ENCODE measurements at places on chromosomes 2 and 18.

GRCh38 chr18:63207143-63207790 is 112.3 kb downstream of the BCL2 start:
- DNase-seq: no peak

- no peak for DNase-seq
Measured at GRCh38 chr2:29014811-29015421, 33.8 kb downstream of the TOGARAM2 start.

- DNase-seq: no peak
Measured at GRCh38 chr18:31774477-31774785, 13.8 kb upstream of the SLC25A52 start.

DNA sequence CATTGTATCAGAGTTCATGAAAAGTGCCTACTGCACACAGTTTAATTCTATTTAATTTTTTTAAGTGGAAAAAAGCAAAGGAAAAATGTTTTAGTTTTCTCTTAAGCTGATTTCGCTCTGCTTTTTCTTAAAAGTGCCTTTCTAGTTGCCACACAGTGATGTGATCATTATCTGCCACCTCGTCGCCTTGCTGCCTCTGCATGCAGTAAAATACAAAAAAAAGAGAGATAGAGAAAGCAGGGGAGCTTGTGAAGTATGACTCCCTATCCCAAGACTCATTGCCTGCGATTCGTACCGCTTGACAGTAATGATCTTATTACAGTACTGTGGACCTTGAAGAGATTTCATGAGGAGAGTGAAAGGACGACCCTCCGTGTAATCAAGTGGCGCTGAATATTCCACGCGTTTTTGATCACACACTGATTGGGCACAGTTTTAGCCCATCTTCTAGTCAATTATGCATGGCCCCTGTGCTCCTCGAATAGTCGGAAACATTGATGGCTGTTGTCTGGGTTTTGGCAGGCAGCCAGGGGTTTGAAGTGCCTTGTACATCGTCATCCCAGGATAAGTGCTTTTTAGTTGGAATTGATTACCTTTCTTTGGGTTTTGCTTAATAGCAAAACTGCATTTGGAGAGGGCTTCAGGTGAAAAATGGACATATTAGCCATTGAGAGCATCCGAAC is 188.3 kb downstream of the GBX2 start:
- no peak for DNase-seq

GRCh38 chr2:95036596-95037383 is 11.3 kb downstream of the MAL start:
- DNase-seq: no peak

- no peak for DNase-seq
Measured at GRCh38 chr18:56861244-56861643, 210.1 kb downstream of the WDR7 start.

GRCh38 chr2:20882466-20883170 is 59.7 kb upstream of the LDAH start:
- DNase-seq: no peak

GRCh38 chr18:2891526-2892431 is 45.0 kb downstream of the EMILIN2 start:
- no peak for DNase-seq

GRCh38 chr2:135657806-135658582 is 83.7 kb upstream of the UBXN4 start:
- peak; percentile 2 for DNase-seq

GRCh38 chr18:78871618-78872017 is 108.0 kb upstream of the SALL3 start:
- DNase-seq: no peak

- DNase-seq: no peak
Measured at GRCh38 chr18:69557282-69557681, 156.6 kb downstream of the DOK6 start.

DNA sequence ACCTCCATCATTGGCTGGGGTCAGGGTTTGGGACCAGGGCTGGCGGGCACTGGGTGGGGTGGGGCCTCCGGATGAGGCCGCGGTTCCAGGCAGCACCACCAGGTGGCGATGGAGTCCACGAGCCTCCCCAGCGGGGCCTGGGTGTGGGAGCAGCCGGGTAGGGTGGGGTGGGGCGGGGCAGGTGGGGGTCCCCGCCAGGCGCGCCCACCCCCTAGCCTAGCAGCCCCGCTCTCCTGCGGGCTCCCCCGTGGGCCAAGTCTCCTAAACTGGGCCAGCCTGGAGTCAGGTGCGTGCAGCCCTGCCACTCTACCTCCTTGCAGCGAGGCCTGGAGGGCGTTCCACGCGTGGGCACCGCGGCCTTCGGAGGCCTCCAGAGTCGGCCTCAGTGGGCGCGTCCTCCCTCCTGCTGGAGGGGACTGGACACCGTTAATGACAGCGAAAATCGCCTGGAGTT is 187.5 kb downstream of the TWIST2 start:
- peak; percentile 26 for DNase-seq

GRCh38 chr18:60389314-60389713 is 16.7 kb upstream of the MC4R start:
- DNase-seq: no peak

DNA sequence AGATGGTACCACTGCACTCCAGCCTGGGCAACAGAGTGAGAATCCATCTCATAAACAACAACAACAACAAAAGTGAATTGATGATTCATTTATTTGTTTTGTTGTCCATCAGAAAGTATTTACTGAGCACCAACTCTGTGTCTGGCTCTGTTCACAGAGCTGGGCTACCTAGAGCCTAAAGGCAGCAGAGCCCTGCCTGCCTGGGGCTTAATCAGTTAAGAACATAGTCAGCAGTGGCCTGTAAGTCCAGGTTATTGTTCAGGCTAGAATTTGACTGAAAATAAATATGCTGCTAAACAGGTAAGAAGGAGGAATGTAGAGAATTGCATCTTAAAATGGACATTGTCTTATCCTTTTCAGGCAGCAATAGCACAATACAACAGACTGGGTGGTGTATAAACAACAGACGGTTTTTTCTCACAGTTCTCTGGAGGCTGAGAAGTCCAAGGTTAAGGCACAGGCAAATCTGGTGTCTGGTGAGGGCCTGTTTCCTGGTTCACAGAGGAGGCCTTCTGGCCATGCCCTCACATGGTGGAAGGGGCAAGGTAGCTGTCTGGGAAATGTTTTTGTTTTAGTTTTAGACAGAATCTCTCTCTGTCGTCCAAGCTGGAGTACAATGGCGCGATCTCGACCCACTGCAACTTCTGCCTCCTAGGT is 22.2 kb upstream of the ARL4C start:
- DNase-seq: no peak

GRCh38 chr18:54616220-54616848 is 25.3 kb downstream of the DYNAP start:
- no peak for DNase-seq

- no peak for DNase-seq
Measured at GRCh38 chr18:21777814-21778213, 37.2 kb downstream of the MIB1 start.

DNA sequence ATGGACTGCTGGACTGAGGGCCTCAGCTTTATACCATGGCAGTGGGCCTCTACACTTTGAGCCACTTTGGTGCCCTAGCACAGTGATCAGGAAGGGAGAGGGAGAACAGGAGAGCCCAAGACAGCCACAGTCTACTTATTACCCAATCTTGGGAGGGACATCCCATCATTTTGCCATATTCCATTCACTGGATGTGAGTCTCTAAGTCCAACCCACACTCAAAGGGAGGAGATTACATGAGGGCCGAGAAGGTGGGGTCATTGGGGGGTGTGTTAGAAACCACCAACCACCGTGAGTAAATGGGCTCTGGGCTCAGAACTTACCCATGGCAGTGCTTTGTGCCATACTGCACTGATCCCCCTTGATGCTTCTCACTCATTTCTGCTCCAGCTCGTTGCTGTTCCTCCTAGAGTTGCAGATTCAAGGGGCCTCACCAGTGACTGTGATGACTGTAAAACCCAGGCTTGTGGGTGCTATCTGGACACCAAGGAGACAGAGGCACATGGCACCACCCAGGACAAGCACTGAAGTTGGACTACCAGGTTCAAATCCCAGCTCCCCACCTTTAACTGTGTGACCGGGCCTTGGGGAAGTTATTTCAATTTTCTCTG is 97.6 kb upstream of the RAB6C start:
- no peak for DNase-seq

DNA sequence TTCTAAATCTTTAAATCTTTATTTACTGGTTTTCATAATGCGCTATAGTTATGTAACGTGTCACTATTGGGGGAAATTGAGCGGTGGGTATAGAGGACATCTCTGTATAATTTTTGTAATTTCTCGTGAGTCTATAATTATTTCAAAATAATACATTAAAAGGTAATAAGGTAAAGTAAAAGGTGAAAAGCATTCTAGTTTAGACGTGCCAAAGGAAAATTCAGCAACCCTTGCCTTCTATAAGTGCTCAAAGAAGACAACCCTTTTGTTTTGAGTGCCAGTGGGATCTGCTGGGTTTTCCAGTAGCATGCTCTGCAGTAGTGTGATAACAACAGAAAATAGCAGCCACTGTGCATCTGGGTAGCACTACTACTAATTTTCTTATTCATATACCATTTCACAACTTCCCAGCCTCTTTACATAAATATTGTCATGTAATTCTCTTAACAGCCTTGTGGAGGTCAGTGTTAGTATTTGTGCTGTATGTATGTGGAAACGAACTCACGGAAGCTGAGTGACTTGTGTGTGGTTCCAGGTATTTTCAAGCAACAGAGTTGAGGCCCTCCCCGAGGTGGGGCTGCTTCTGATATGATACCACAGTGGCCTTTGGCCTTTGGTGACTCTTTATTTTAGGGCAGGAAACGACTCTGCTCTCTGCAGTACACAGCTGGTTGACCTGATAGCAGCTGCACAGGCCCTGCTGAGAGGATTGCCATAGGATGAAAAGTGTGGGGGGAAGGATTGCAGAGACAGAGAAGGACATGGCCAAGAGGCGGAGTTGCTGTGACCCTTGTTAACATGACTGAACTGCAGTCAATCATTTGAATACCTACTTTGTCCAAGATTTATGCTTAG is 104.5 kb downstream of the TDRD15 start:
- DNase-seq: no peak

GRCh38 chr2:127170021-127170420 is 50.1 kb downstream of the CYP27C1 start:
- no peak for DNase-seq

DNA sequence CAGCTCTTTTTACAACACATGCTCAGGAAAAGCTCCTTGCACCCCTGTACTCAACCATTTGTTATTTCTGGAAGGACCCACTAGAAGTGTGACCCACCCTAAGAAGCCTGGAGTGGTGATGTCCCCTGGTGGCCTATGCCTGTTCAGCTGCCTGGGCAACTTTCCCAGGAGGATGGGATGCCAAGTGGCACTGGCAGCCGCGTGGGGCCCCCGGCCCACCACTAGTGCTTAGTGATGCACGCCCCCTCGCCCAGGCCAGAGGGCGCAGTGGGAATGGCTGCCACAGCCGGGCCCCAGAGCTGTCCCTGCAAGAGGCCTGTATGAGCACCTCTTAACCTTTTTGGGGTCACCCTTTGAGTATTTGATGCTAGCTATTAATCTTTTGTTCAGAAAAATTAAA is 18.1 kb downstream of the IMPA2 start:
- no peak for DNase-seq

GRCh38 chr2:24352664-24353063 is 7.7 kb downstream of the ITSN2 start:
- no peak for DNase-seq

- DNase-seq: no peak
Measured at GRCh38 chr18:39403121-39403520, 1837.5 kb upstream of the CELF4 start.

DNA sequence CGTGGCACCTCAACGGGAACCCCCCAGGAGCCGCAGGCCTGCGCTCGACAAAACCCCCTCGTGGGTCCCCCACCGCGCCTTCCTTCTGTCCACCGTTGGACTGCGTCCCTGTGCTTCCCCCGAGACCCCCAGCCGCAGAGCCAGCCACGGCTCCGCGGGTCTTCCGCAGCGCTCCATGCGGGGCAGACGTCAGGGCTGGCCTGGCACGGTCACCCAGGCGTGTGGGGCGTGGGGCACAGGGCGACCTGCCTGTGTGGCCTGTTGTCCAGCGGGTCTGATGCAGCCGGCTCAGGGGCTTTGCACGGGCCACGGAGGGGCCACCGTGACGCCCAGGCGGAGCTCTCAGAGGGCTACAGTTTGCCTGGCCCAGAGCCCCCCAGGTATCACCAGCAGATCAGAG is 11.0 kb downstream of the NFATC1 start:
- no peak for DNase-seq

GRCh38 chr2:241686324-241686649 is 328 bp downstream of the DTYMK start:
- no peak for DNase-seq

- no peak for DNase-seq
Measured at GRCh38 chr2:64951306-64951953, 37.8 kb upstream of the SLC1A4 start.

DNA sequence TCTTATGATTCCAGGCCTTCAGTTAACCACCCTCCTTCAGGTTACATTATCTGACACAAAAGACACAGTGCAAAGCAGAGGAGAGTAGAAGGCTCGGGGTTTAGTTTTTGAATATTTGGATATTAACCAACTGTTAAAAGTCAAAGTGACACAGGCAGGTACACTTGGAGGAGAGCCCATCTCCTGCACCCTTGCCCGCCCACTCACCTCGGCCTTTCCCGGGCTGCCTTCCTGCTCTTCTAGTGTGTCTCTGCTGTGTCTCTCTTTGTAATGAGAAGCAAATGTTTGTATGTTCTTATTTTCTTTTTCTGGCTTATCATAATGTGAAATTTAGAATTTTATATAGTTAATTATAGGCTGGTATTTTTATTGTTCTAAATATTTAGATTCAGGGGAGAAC is 35.1 kb downstream of the ZNF236 start:
- DNase-seq: no peak

DNA sequence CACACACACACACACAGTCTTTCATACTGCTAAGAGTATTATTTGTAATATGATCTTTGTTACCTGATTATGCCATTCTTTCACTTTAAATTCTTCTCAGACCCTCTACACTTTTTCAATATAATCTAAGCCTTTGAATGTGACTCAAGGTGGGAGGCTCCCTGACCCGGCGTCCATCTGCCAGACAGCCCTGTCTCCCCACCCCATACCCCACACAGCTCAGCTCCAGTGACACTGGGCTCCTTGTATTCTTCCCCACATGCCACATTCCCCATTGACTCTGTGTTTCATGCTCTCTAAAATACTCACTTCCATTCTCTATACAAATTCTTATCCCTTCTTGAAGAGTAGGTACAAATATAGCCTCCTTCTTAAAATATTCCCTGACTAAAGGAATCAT is 442.2 kb downstream of the TGIF1 start:
- DNase-seq: no peak

- DNase-seq: no peak
Measured at GRCh38 chr2:224579411-224579810, 5.8 kb downstream of the CUL3 start.

- no peak for DNase-seq
Measured at GRCh38 chr2:18889565-18890332, 300.4 kb upstream of the NT5C1B start.

GRCh38 chr2:98385050-98385699 is 38.9 kb downstream of the CNGA3 start:
- peak; percentile 48 for DNase-seq

- peak; percentile 31 for DNase-seq
Measured at GRCh38 chr2:98508709-98509066, 64.0 kb downstream of the INPP4A start.

DNA sequence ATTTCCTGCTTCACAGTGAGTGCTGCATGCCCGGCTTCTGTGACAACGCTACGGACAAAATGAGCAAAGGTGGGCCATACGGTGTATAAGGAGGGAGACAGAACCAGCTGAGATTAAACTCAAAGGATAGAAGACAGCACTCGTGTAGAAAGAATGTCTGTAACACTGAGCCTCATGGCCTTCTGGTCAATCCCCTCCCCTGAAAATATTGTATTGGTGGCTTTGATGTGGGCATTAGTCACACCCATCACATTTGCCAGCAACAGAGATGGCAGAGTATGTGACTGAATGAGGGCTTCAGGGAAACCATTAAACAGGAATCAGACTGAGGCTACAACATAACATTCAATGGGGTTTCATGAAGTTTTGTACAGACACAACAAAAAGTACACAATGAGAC is 287.8 kb upstream of the CCDC68 start:
- no peak for DNase-seq

Data from stimulated activated CD4-positive, alpha-beta T cell treated with anti-CD3 and anti-CD28 coated beads, Interleukin-1b, Interleukin-23, amount 100 ng/mL, for 1 hour (primary cell).